ENCODE measurements at places on chromosomes 16 and 17.

DNA sequence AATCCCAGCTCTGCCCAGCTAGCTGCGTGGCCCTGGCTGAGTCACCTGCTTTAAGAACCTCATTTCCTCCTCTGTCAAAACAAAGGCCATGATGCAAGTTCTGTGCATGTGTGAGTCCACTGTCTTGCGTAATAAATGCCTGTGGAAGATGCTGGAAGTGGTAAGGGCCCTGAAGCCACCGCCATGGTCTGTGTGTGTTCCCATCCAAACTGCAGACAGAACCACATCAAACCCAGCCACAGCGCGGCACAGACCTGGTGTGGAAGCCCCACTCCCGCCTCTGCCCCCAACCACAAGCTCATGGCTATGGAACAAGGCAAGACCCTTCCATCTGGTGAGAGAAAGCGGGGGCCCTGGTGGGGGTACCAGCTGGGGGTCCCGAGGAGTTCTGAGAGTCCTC lies 26.0 kb downstream of the NECAB2 start:
- no peak for DNase-seq

DNA sequence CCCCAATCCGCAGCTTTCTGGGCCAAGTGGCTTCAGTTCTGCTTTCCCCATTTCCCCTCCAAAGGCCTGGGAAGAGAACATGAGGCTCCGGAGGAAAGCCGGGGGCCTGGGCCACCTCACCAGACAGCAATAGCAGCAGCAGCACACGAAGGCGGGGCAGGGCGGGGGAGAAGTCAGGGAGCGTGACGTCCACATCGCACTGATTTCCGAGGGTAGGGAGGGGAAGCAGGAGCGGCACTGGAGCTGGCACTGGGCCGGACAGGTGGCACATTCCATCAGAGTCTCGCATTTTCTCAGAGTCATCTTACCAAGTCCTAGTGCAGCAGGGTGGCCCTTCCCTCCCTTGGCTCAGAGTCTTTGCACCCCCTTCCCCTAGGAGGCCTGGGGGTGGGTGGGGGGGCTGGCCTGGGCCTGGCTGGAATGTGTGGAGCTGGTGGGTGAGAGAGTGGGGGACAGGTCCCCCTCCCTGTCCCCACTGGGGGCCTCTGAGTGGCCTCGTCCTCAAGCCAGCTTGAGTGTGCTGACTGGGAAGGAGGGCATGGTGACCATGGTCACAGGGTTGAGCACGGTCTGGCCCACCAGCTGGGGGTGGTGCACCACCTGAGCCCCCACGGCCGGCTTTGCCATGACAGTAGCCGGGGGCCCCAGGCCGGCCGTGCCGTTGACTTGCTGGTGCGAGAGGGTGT lies 14.3 kb downstream of the MNT start:
- no peak for DNase-seq

GRCh38 chr17:75764711-75765421 lies at the start of gene GALK1:
GALK1 (minus strand) TSS chr17:75765192; CDS start chr17:75765136, 56 bp downstream.
- peak; percentile 43 for DNase-seq

GRCh38 chr17:52191491-52191890 lies 33.0 kb upstream of the CA10 start:
- DNase-seq = no peak

- DNase-seq = peak; percentile 12
These were observed 26.1 kb downstream of the SPG7 start for GRCh38 chr16:89534252-89534756.

DNA sequence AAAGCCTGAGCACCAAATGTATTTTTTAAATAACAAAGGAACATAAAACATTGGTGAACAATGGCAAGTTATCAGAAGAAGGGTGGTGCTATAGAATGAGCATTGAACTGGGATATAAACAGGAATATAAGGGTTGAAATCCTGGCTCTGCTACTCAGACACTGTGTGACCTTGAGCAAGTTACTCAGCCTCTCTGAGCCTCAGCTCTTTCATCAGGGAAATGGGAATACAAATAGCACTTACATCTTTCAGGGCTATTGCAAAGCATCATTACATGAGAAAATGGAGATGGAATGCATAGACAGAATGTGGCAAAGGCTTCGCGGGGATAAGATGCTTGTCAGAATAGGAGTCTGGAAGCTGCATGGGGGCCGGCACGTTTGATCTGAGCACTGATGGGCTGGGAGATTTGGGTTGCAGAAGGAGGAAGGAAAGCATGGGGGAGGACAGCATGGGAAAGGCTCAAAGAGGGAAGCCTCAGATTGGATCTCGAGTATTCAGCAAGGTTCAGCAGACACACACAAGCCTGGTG lies 4.8 kb upstream of the CDH5 start:
- DNase-seq = no peak

- DNase-seq = no peak
These were observed 6.3 kb upstream of the MNT start for GRCh38 chr17:2406903-2407790.

DNA sequence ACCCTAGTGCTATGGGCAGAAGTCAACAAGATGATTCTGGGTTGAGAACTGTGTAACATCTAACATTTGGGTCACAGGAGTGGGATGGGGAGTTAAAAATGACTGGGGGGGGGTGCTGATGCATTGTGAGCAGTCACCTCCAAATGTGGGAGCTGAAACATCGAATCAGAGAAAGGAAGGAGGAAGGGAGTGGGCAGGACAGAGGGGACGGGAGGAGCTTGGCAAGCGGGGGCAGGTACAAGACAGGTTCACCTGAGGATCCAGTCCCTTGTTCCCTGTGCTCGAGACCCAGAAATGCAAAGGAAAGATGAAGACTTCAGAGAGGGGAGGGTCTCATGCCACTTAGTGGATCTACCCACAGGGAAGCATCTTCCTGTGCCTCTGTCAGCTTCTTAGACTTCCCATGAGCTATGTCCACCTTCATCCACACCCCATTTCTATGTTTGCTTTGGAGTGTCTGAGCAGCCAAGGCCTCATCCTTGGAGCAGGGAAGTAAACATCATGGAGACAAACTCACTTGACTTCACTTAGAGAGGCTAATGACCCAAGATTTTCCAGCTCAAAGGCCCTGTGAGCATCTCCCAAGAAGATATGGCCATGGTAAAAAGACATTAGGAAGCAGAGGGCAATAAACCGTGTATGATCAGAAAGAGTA lies 20.5 kb downstream of the SMPD3 start:
- no peak for DNase-seq

DNA sequence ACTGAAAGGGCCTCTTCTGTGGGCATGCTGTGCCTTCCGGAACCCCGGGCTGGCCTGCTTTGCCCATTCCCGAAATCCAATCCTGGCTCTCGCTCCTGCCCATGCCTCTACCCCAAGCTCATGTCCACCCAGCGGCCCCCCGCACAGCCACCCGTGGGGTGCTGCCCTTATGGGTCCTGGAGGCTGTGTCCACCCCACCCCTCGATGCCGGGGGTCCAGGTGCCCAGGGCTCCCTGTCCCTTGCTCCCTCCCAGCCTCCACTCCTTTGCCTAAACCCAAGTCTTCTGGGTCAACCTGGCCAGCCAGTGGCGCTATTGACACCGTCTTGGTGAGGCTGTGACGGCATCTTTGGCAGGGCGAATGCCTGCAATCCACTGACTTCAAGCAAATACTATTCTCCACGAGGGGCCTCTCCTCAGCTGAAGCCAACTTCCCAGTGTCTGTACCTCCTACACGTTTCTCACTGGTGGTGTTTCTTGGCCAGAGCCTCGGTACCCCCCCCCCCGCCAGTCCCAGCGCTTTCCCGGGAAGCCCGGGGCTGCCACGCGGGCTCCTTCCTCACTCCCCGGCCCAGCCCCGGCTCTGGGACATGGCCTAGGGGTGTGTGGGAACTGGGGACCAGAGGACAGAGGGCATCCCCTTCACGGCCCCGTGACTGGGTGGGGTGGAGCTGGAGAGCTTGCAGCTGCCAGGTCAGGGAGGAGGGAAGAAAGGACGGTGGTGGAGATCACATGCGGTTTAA lies 12.2 kb upstream of the DUS1L start:
- no peak for DNase-seq

- DNase-seq = no peak
These were observed 53.2 kb downstream of the CDYL2 start for GRCh38 chr16:80751167-80751566.

- no peak for DNase-seq
These were observed 18.6 kb downstream of the C1QTNF1 start for GRCh38 chr17:79042421-79043190.

DNA sequence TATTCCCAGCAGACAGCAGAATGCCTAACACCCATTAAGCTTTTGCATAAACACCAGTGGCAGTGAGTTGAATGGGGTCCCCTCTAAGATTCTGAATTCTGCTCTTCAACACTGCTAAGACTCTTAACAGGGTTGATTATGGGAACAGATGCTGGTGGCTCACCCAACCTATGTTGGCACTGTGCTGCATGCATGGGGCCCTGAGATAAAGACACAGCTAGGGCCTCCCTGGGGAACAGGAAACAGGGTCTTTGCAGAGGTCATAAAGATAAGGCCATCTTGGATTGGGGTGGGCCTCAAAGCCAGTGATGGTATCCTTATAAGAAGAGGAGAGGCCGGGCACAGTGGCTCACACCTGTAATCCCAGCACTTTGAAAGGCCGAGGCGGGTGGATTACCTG lies 190.8 kb downstream of the SLC39A11 start:
- no peak for DNase-seq

DNA sequence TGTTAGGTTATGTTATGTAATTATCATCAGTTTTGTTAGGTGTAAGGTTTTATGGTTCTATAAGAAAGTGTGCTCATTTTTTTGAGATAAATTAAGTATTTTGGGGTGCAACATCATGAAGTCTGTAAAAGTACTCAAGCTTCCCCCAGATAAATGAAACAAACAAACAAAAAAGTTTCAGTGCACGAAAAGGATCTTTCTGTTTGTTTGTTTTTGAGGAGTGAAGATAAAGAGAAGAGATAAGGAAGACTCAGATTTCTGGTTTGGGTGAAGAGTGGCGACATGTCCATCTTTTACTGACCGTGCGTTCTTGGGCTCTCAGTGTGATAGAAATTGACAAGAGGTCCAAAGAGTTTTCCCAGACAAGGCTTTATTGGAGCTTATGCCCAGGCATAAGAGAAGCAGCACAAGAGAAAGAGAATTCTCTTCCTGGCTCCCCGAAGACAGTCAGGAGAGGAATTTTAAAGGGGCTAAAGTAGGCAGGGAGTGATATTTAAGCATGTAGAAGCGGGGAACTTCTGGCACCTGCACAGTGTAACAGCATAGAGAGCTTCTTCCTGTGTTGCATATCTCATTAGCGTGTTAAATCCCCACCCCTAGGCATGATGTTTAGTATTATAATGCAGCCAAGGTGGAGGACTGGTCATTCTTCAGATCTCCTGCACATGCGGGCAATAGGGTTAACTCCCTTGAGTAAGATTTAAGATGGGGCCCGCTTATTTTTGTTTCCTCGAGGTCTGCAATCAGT lies 71.3 kb downstream of the PLCG2 start:
- no peak for DNase-seq

- DNase-seq = no peak
These were observed 158.9 kb upstream of the CACNG5 start for GRCh38 chr17:66675991-66676371.

DNA sequence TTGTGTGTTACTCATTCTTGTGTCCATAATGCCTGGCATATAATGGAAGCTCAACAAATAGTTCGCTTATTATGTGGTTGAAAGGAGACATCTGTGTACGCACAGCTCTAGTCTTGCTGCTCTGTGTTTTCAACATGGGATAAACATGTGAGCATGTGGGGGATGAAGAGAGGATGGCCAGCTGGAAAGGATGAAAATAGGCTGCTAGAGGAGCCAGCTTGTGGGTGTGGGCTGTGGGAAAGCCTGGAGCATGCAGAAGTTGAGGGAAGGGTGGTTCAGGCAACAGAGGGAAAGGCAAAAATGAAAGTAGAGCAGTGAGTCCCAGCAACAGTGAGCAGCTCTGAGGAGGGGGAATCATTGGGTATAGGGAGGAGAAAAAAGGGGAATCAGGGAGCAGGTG lies 324.6 kb upstream of the CDH11 start:
- no peak for DNase-seq

DNA sequence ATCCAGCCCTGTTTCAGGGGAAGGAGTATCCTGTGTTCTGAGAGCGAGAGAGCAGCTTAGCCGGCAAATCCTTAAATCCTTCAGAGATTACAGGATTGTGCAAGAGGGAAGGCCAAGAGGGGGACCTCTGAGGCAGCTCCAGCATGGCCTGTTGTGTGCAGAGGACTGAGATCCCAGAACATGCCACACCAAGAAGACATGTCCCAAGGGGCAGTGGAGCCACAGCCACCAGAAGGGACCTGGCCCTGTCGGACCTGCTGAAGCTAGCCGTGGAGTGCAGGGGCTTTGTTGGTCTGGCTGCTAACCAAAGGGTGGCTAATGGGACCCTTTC lies 1.6 kb upstream of the MRC2 start:
- DNase-seq = no peak

- DNase-seq = no peak
These were observed 93.2 kb downstream of the CACNG3 start for GRCh38 chr16:24349320-24349719.

GRCh38 chr17:61412860-61413660 lies 13.4 kb downstream of the TBX2 start:
- DNase-seq = no peak

- DNase-seq = no peak
These were observed 25.6 kb downstream of the CREBBP start for GRCh38 chr16:3854750-3855541.

DNA sequence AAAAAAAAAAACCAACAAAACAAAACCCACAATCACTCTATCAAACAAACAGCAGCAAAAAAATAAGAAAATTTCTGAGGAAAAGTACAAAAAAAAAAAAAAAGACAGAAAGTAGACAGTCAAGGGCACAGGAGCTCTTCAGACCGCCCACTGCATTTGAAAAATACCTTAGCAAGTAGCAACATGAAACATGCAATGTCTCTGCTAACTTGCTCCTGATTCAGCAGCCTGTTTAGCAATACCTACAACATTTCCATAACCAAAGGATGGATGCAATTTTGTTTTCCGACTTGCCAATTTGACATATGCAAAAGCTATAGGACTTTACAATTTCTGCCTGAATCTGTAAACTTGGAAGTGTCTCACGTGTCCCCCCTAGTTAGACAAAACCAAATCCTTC lies 57.4 kb downstream of the SYNRG start:
- no peak for DNase-seq

- no peak for DNase-seq
These were observed 5.3 kb upstream of the CHST5 start for GRCh38 chr16:75541236-75541635.

- no peak for DNase-seq
These were observed 9.2 kb downstream of the COL1A1 start for GRCh38 chr17:50192144-50192617.

GRCh38 chr17:43860927-43861622 lies 14.1 kb downstream of the CD300LG start:
- no peak for DNase-seq

DNA sequence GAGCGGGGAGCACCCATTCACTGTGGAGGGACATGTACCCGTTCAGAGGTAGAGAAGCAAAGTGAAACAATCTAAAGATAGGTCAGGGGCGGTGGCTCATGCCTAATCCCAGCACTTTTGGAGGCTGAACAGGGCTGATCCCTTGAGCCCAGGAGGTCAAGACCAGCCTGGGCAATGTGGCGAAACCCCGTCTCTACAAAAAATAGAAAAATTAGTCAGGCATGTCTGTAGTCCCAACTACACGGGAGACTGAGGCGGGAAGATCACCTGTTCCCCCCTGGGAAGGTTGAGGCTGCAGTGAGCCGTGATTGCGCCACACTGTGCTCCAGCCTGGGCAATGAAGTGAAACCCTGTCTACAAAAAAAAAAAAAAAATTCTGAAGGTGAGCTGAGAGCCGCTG lies 21.7 kb downstream of the MYL4 start:
- DNase-seq = no peak

GRCh38 chr17:21676281-21677111 lies 15.8 kb upstream of the KCNJ18 start:
- no peak for DNase-seq

Data from amygdala (tissue), 56 donors.